ENCODE measurements at places on chromosomes 12 and 14.

GRCh38 chr12:5043589-5044419, at the start of gene KCNA5:
KCNA5 (plus strand) TSS chr12:5043879; CDS start chr12:5044148, 269 bp downstream.
- DNase-seq = no peak

DNA sequence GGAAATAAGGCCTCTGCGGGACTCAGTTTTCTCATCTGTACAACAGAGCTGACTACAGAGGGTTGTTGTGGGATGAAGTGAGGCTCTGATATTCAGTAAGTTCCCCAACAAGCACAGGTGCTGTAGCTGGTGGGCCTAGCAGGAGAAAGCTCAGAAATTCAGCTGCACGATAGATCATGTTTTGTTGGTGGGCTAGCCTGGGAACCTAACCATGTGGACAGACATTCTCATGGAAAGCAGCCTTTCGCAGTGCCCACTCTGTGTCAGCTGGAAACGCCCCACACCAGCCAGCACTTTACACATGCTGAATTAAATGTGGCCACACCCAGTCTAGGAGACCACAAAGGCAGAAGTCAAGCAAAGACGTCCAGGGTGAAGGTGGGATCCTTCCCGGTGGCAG, 16.1 kb downstream of the PITPNM2 start:
- DNase-seq = no peak

- no peak for DNase-seq
Observed at GRCh38 chr14:53016491-53016890, 65.6 kb upstream of the FERMT2 start.

DNA sequence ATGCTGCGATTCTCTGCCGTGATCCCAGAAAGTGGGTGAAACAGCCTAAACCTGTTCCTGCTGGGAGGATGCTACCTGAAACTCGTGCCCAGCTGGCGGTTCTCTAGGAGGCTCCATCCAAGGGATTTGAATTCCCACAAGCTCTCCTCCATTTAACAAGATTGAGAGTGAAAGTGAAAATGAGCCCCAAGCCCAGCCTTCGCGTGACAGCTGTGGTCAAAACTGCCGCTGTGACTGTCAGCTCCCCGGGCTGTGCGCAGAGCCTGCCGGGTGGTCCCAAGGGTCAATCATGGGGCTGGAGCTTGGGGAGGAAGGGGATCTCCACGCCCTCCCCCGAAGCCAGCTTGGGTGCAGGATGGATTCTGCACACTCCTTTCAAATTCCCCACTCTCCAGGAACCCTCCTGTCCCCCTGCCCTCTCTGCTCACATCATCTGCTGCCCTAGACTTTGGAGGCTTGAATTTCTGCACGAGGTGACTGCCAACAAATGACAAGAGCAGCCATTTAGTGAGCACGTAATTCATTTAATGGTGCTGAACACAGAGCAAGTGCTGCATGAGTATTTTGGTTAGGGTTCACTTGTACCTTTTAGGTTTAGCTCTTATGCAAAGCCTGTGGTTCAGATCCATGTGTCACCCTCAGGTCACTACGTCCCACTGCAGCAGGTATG, 5.3 kb downstream of the ASB2 start:
- DNase-seq = no peak

GRCh38 chr12:111349101-111349747, 19.7 kb downstream of the PHETA1 start:
- no peak for DNase-seq

GRCh38 chr12:57580466-57580795, 10.6 kb upstream of the PIP4K2C start:
- DNase-seq = no peak

- no peak for DNase-seq
Observed at GRCh38 chr12:111869671-111870070, 27.6 kb downstream of the MAPKAPK5 start.

DNA sequence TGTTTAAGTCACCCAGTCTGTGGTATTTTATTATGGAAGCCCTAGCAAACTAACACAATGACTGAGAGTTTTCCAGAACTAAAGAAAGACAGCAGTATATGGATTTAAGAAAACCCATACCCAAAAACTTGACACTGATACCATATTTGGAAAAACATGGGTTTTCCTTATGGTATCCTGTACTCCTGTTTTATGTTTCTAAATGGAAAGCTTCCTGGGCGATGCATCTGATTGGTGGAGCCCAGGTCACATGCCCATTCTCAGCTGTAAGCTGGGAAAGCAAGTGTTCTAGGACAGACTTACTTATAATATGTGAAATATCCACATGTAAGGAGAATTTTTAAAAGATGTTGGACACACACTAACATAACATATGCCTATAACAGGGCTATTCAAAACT, 4.5 kb upstream of the RNASE4 start:
- DNase-seq = no peak

- DNase-seq = no peak
Observed at GRCh38 chr14:102363182-102363943, 622 bp downstream of the TECPR2 start.

Data from 8988T (cell line).